ENCODE measurements at places on chromosomes 7 and 10. TPM values are rescaled to one million over a fixed set of nuclear protein-coding genes. Genes with fewer than 3 reads are reported as not detected.

OR9A2 gene
- total RNA-seq = not detected

RBP4 gene
- not detected for total RNA-seq

GPR15LG gene
- total RNA-seq = not detected

FAM241B gene
- 0.09 TPM for total RNA-seq

EVX1 gene
- not detected for total RNA-seq

EIF3B gene
- total RNA-seq = 123 TPM

LHPP gene
- 15.3 TPM for total RNA-seq

CNPY1 gene
- total RNA-seq = not detected

IRF5 gene
- not detected for total RNA-seq

Data from bronchial smooth muscle cell (primary cell).